Midbrain (tissue), 1 donor: ENCODE measurements at places on chromosomes 7 and 10.

GRCh38 chr7:107614425-107614824 is 34.4 kb downstream of the BCAP29 start:
- no peak for DNase-seq

GRCh38 chr7:80264769-80265495 is 130.3 kb downstream of the GNAI1 start:
- DNase-seq: no peak

DNA sequence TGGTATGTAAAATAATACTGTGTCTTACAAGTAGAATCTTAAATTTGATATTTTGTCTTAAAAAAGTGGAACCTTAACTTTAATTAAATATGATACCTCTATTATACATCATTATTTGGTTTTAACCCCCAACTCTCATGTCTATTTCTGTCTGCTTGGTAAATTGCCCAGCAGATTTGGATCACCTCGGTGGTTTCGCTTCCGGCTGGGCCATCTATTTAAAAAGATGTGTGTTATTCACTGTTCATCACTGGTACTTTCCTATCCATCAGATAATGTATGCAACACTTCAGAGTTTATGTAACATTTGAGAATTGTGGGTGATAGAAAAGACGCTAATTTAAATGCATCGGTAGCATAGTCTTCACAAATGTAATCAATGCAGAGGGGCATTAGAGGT is 119.7 kb downstream of the SND1 start:
- DNase-seq: no peak

DNA sequence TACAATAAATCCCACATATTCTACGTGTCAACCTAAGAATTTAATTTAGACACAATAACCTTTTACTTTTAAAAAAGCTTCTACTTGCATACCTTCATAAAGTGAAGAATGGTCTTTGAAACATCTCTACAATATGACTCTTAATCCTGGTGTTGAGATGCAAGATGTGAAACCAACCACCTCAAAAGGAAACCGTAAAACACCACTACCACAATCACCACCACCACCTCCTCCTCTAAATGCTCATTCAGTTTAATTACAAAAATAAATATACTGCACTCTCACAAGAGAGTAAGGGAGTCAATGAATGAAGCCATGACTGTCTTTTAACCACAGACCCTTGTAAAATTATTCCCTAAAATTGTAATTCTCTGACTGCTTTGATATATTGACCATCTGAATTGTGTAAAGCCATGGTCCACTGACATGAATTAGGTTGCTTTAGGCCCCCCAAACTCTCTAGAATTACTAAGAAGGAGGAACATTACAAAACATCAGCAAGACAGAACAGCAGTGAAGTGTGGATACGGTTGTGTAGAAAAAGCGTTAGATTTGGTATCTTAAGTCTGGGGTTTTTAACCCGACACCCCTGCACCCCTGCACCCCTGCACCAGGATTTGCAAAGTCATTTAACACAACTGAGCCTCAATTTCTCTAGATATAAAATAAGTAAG is 171.4 kb downstream of the SFMBT2 start:
- no peak for DNase-seq

DNA sequence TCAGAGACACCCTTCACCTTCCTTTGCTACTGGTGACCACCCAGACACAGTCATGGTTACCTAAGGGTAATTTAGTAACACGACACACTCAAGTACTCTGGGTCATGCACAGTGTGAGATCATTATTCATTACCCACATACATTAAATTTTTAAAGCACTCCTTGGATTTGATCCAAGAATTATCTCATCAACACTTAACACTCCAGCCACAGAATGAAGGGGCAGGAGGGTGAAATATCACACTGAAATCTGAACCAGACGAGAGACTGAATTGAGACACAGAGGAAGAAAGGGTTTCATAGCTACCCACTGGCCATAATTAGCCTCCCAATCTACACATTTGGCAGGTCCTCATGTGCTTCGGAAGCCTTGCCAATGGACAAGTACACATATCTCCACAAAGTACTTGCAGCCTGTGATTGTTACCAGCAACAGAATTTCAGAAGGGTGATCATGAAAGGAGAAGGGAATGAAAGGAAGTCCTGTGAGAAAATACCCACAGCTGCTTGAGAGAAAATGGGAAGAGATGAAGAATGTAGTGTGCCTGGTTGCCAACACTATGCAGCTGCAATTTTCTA is 189.3 kb downstream of the POLR1F start:
- no peak for DNase-seq

GRCh38 chr7:44811571-44811970 is 15.1 kb downstream of the PPIA start:
- no peak for DNase-seq

GRCh38 chr7:2474224-2474623 is 2.0 kb downstream of the GRIFIN start:
- no peak for DNase-seq

- no peak for DNase-seq
Measured at GRCh38 chr10:49138361-49138891, 4.6 kb upstream of the FAM170B start.

- no peak for DNase-seq
Measured at GRCh38 chr10:118870467-118871243, 115.9 kb upstream of the CACUL1 start.

DNA sequence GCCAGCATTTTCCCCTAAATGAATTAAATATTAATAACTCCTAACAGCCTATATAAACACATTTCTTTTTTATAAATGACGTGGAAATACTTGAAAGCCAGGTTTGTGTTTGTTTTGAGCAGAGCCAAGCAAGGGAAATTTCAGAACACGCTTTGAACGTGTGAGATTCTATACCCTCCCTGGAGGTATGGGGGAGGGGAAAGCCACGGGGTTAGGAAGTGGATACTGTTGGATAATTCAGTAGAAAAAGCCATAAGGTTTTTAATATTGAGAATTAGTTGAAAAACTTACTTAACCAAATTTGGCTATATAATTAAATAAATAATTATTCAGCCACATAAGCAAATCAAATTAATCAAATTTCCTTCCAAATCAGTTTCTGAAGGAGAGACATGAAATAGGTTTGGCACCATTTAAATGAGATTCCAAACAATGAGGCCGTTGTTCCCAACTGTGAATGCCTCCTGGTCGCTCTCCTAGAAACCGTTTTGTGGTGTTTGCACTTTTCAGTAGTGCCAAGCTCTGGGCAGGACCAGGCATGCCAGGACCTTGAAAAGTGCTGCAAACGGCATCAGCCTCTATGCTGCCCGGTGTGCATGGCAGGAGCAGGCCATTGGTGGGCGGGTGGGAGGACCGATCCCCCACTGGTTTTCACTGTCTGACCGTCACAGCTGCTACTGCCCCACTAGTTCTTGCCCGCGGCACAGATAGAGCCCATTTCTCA is 88.1 kb downstream of the SEPTIN14 start:
- DNase-seq: peak; percentile 61

GRCh38 chr7:37719077-37719476 is 35.5 kb downstream of the GPR141 start:
- DNase-seq: no peak

DNA sequence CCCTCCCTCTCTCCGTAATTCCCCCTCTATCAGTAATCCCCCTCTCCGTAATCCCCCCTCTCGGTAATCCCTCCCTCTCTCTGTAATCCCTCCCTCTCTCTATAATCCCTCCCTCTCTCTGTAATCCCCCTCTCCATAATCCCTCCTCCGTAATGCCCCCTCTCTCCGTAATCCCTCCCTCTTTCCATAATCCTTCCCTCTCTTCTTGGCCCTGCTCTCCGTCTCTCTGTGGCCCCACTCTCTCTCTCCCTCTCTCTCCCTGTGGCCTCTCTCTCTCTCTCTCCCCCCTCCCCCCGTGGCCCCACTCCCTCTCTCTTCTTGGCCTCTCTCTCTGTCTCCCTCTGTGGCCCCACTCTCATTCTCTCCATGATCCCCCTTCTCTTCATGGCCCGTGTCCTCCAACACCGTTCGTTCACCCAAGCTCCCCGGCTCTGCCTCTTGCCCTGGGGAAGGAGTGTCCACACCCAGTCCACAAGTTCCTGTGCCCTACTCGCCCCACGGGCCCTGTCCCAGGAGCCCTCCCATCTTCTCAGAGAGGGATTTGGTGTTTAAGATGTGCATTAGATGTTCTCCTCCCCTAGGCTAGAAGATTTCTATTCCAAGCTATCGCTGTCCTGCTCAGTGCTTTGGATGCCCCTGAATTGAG is 19.8 kb downstream of the SHH start:
- no peak for DNase-seq

DNA sequence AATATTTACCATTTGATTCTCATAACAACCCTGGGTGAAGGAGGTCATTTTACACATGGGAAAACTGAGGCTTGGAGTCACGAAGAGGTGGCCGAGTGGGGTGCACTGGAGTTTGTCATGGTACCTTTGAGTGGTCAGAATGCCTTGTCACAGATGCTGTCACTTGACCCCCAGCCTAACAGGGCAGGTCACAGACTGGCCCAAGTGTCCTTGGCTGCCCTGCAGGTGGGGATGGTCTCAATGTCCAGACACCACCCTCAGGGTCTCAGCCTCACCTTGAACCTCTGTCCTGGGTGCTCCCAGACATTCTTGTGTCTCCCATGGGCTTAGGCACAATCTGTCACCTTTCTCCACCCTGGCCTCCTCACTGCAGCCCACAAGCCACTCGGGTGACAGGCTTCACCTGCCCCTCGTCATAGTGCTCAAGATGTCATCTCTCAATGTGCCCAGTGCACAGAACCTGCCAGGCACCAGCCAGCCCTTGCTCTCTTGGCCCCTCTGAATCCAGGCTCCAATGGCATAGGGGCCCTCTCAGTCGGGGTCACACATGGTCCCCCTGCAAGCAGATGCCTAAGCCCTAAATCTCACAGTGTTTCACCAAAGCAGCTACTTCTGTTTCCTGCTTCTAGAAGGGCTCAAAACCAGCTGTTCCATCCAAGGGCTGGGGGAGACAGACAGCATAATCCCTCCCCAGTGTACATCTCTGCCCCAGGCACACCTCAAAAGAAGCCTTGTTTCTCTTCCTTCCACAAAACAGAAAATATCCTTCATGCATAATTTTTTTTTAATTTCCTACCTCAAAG is 76.8 kb upstream of the NANOS1 start:
- DNase-seq: no peak

- DNase-seq: no peak
Measured at GRCh38 chr10:124626759-124627380, 117.3 kb downstream of the FAM53B start.

GRCh38 chr7:51233374-51233773 is 83.2 kb downstream of the COBL start:
- DNase-seq: peak; percentile 35

DNA sequence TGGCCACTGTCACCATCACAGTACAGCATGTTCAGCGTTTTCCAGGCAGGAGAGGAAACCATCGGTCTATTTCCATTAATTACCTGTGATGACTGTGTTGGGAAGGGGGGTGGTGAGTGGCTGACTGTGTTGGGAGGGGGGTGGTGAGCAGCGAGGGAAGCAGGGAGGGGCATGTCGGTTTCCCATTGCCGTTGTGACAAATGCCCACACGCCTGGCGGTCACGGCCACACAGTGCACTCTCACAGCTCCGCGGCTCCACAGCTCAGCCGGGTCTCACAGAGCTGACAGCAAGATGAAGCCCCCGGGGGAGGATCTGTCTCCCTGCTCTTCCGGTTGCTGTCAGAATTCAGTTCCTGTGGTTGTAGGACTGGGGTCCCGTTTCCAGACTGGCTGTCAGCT is 39.0 kb downstream of the AP5Z1 start:
- no peak for DNase-seq

DNA sequence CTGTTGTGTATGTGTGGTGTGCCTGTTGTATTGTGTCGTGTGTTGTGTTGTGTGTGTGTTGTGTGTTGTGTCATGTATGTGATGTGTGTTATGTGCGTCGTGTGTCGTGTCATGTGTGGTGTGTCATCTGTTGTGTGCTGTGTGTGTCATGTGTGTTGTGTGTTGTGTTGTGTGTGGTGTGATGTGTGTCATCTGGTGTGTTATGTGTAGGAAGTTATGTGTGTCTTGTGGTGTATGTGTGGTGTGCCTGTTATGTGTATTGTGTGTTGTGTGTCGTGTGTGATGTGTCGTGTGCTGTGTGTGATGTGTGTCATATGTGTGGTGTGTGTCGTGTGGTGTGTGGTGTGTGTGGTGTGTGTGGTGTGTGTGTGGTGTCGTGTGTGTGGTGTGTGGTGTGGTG is 145.2 kb downstream of the DNAJB6 start:
- no peak for DNase-seq

GRCh38 chr7:41187322-41187721 is 515.6 kb downstream of the INHBA start:
- no peak for DNase-seq

- DNase-seq: peak; percentile 8
Measured at GRCh38 chr7:20199015-20199737, 18.0 kb downstream of the MACC1 start.

DNA sequence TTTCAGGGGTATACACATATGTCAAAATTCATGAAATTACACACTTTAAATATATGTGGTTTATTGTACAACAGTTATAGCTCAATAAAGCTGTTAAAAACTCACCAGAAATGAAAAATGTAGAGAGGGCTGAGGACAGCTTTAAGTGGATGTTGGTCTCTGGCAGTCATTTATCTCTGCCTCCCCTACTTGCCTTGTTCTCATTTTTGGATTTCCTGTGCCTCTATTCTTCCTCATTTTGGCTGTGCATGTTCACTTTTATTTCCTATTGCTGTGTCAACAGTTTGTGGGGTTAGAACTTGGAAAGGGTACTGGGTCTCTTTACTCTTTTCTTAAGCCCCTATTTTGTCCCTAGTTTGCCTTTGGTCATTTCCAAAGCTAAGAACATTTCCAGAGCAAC is 18.6 kb upstream of the MEST start:
- peak; percentile 11 for DNase-seq

DNA sequence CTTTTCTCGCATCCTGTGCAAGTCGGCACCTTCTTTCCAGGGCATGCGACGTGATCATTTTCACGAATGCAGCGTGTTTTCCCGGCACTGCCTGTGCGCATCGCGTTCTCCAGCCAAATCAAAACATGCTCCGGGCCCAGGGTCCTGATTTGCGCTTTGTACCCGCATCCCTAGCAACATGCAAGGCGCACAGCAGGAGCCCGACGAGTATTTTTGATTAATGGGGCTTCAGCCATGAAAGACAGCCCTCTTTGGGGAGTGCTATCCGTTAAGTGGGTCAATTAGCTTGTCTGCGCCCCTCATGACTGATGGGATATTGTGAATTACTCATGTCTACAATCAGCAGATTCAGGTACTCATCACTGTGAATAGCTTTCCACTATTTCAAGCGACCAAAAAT is 243.3 kb upstream of the RNF32 start:
- no peak for DNase-seq

DNA sequence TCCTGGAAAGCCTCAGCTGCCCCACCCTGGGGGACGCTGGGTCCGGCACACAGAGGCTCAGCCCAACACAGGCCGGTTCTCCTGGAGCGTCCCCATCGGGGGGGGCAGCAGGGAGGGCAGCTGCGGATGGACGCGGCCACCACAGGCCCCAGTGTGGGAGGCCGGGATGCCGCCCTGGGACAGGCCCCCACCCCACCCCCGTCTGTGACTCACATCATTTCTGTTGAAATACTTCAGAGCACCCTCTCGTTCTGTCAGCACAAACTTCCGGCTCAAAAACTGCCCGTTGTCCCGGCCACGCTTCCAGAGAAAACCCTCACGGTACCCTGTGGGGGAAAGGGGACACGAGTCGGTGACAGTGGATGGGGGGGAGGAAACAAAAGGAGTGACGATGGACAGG is 28.5 kb downstream of the GET4 start:
- DNase-seq: no peak

- DNase-seq: no peak
Measured at GRCh38 chr10:74322565-74322964, 171.5 kb downstream of the ADK start.
